Putamen (tissue), 1 donor: ENCODE measurements at places on chromosomes 3 and 15.

DNA sequence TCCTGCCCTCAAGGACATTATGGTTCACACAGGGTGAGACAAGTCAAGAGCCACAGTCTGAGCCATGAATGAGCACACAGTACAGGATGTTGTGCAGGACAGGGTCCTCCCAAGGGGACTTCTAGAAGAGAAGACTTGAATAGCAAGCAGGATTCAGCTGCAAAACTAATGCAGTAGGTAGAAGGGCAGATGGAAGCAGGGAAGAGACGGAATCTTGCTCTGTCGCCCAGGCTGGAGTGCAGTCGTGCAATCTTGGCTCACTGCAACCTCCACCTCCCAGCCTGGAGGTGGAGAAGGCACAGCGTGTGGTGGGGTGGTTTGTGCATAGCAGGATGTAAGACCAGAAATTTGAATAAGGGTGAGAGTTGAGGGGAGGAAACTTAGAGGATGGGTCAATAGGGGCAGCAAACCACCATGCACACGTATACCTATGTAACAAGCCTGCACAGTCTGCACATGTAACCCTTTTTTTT is 8.0 kb downstream of the BCL2L10 start:
- no peak for DNase-seq

- no peak for DNase-seq
Observed at GRCh38 chr3:52532838-52533622, 627 bp downstream of the NT5DC2 start.

DNA sequence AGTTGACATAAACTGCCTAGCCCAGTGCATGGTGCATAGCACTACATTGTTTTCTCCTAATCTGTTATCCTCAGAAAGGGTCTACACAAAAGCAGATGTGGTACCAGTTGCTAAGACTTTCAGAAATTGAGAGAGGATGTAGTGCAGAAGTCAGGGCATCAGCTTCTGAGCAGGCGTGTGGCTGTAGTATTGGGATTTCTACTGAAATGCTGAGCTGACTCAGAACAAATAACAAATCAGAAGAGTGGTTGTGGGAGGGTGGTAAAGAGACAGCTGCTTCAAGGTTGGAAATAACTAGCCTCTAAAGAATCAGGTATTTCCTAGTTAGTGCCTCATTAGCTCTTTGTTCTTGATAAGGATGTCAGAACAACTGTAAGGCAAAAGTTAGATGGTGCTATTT is 161.3 kb downstream of the AKAP13 start:
- no peak for DNase-seq

DNA sequence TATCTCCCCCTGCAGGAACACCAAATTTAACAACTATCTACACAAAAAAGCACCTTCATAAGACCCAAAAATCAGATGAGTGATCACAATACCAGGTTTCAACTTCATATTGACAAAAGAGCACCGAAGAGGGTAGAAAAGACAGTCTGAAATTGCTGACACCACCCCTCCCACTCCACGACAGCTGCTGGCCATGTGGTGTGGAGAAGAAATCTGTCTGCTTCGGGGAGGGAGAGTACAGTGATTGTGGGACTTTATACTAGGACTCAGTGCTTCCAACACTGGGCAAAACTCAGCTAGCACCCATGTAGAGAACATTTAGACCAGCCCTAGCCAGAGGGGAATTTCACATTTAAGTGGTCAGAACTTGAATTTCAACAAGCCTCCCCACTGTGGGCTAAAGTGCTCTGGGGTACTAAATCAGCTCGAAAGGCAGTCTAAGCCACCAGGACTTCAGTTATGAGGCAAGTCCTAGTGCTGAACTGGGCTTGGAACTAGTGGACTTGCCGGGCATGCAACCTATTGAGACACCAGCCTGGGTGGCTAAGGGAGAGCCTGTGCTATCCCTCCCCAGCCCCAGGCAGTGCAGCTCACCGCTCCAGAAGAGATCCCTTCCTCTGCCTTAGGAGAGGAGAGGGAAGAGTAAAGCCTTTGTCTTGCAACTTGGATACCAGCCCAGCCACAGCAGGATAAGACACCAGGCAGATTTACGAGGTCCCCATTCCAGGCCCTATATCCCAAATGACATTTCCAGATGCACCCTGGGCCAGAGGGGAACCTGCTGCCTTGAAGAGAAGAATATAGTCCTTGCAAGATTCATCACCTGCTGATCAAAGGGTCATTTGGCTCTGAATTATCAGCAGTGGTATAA is 44.6 kb upstream of the POU1F1 start:
- DNase-seq, result no peak

- peak; percentile 66 for DNase-seq
Observed at GRCh38 chr15:64180235-64180824, 17.5 kb upstream of the PPIB start.

DNA sequence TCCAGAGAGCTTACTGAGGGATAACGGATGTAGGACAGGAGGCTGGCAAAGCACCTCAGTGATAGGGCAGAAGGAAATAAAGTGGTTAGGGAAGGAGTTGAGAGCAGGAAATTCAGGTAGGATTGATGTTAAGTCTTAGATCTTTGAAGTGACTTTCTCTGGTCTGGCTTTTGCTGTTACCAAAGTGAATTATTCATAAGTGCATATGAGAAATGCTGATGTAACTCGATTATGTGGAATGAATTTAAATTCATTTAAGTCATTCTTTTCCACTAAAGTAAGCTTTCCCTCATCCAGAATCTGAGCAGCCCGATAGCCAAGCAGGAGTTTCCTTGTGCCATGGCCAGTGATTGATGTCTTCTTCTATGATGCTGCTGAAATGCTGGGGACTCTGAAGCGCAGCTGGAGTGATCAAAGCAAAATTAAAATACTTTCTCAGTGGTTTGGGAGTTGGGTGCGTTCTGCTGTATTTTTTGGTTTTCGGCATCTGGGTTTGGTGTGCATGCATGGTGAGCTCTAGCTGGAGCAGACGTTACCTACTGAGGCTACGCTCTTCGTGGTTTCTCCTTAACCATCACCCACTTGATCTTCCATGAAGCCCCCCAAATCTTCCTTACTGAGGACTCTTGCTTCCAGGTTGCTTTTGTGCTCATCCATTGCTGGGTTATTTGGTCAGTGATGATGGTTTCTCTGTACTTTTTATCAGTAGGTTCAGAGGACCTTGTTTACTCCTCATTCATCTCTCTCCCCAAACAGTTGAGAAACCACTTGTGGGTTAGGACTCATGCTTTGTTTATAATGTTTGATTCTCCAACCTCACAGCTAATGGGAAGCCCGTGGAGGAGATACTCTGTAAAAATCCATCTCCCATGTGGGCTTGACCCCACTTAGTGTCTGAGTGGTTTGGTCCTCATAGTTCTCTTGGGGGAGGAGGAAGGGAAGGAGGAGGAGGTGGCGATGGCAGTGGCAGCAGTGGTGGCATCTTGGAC is 72.5 kb downstream of the IGF1R start:
- DNase-seq, result no peak
